NCI-H526 treated with DMSO at 0.1 percent for 48 hours (cell line): ENCODE measurements at places on chromosomes 4 and X.

GRCh38 chr4:114366368-114366767 lies 232.2 kb upstream of the UGT8 start:
- no peak for DNase-seq

DNA sequence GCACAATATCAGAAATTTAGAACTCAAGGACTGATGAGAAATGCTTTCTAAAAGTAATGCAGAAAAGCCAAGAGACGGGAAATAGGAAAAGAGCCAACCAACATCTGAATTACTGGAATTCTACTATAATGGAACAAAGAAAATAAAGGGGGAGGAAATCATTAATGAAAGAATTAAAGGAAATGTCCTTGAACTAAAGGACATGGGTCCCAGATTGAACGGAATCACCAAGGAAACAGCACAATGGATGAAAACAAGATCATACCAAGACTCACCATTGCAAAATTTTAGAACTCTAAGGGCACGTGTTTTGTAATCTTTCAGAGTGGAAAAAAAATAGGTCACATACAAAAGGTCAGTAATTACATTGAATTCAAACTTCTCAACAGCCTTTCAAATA lies 35.9 kb downstream of the HPGDS start:
- no peak for DNase-seq

DNA sequence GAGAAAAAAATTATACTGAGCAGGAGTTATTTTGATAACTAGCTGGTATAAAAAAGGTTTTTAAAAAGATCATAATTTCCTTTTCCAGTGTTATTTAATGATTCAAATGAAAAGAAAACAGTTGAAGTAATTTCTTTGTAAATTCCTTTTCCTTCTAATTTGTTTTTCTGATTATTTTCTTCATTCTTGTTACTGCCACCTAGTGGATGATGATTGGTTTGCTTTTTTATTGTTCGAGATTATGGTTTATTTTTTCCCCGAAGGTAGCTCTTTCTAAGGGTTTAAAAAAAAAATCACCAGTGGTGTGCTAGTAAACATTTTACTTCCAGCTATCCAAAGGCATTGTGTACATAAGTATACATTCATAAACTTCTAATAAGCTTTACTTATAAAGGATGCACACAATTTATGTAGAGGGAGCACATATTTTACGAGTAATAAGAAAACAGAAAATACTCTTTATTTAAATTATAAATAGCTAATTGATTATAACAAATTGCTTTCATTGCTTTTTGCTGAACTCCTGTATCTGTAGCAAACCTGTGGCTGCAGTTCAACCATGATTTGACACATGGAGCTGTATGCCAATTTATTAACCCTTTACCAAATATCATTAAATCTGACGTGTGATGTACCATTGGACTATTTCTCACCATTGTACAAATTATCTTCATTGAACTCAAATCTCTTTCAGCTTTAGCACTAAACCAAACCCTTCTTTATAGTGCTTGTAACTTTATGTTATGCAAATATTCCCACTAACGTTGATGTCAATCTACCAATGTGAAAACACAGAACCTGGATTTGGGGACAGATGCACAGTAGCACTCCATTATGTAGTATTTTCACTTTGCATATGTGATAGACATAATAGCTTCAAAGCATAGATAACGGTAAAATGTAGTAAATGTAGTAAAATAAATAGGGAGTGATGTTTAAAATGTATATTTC lies 97.8 kb upstream of the ANK2 start:
- DNase-seq = no peak

DNA sequence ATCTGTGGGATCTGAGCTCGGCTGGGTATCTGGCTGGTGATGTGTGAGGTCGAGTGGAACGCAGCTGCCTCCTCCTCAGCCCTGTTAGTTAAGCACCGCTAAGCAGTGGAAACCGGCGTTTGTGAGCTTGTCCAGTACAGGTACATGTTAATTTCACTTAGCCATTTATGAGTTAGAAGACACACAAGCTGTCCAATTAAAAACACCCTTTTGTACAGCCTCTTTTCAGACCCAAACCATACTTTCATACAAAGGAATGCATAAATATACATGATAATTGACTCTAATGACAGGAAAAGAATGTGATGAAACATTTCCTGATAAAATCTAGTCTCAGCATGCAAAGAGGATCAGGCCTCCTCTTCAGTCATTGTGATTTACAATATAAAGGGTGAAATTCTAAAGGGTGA lies 163.6 kb upstream of the FAT1 start:
- no peak for DNase-seq

DNA sequence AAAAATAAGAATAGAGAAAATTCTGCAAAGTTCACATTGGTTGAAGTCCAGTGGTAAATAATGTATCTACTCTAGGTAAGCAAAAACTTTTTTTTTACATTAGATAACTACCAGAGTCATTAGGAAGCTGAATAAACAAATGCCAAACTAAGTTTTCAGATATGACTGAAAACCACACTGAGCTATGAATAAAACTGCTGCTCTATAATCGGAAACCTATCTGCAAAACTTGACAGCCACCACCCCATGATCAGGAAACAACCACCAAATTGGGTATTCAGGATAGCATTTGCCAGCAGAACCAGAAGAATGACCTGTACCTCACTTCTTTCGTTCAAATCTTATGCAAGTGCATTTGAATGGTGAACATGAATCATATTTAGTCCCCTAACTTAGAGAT lies 173.0 kb upstream of the TET2 start:
- DNase-seq = no peak

DNA sequence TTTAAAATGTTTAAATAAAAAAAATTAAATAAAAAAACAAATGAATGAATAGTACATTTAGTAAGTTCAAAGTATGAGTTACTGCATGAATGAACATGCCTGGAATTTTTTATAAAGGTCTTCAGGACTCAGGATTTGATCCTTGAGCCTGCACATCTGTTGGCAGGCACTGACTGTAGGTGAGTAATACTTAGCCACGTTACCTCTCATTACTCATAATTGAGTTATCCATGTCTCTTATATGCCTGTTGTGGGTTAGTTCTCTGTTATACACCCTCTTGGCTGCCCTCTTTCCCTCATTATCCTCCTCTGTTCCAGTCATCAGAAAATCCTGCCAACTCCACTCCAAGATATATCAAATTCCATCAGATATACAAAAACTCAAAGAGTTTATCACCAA lies 276.0 kb downstream of the FBXW7 start:
- no peak for DNase-seq

- no peak for DNase-seq
Measured at GRCh38 chrX:118464501-118464900, 31.1 kb upstream of the DOCK11 start.

- DNase-seq = no peak
Measured at GRCh38 chrX:133983974-133984845, 1.2 kb downstream of the GPC3 start.

DNA sequence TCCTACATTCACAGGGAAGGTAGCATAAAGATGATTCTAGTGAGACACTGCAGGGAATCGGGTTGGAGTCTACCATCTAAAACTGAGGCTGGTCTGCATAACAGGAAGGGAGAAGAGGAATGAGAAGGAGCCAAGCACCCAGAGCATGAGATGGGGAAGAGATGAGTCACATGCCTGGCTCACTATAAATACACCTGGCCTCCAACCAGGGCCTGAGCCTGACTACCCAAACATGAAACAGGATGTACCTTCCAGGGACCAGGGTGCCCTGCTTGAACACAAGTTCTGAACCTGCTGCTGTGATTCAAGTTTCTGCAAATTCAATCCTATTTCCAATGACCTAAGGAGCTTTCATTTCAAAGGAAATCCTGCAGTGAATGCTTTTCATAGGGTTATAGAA lies 24.9 kb downstream of the CD99L2 start:
- DNase-seq = no peak

GRCh38 chr4:152172146-152172545 lies 363.7 kb downstream of the FBXW7 start:
- peak; percentile 70 for DNase-seq

DNA sequence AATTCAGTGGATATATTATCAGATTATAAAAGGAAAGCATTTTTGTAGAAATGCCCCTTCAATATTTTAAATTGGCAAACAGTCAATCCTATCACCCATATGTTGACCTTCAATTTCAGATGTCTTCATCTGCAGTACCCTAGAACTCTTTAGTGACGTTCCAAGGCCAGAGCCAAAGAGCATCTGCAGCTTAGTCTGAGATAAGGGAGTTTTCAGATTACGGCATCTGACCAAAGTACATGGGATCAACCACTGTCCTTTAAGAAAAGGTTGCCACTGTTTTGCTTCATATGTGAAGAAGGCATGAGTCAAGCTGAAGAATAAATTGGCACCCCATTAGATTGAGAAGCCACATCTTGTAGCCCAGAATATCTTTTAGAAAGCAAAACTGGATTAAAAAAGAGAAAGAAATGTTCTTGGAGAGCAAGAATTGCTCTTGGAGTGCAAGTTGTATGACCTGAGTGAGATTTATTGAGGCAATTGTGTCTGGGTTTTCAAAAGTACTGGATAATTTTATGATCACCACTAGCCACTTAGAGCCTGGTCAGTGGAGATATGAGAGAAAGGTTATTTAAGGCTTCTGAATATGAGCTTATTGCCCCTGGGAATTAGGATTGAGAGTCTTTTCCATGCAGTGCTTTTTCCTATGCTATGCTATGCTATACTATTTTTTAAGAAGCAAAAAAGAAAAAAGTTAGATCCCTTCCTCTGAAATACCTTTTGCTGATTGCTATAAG lies 251.9 kb upstream of the NR3C2 start:
- no peak for DNase-seq

GRCh38 chr4:126630230-126630629 lies 1002.5 kb upstream of the INTU start:
- DNase-seq = no peak

DNA sequence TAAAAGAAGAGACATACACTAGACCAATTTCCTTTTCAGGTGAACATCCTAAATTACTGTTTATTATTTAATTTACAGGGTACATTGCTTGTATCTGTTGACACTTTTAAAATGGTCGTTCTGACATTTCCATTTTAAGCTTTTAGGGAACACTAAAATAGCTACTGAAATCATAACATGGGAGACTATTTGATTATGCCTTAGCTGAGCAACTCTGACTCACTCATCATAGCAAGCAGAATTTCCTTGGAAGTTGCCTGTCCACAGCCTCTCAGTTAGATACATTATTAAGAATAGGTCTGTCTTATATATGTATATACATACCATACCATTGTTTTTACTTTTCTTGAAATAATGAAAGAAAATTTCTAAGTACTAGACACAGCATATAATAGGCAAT lies 22.0 kb downstream of the GUCY1B1 start:
- DNase-seq = no peak

DNA sequence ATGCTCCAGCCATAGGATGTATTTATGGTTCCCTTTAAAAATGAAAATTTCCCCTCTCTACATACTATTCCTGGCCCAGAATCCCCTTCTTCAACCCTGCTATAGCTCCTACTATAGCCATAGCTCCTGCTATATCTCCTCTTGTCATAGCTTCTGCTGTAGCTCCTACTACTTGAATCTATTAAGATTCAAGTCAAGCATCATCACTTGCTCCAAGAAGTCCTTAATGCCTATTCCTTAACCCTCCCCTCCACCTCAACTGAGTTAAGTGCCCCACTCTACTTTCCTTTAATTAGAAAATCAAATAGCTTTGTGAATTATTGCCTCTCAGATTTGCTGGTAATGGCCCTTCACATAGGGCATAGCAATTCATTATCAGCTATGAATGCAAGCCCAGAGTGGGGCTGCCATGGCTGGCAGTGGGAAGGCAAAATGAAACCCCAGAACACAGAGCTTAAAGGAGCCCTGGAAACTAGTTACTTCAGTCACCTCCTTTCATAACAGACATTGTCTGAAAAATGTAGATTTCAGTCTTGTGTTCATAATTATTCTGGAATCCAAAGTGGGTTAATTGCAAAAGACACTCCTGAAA lies 15.4 kb downstream of the OCIAD2 start:
- no peak for DNase-seq

GRCh38 chrX:41445171-41445570 lies 2.0 kb upstream of the NYX start:
- no peak for DNase-seq

GRCh38 chr4:95129821-95130311 lies 372.1 kb downstream of the BMPR1B start:
- DNase-seq = no peak

DNA sequence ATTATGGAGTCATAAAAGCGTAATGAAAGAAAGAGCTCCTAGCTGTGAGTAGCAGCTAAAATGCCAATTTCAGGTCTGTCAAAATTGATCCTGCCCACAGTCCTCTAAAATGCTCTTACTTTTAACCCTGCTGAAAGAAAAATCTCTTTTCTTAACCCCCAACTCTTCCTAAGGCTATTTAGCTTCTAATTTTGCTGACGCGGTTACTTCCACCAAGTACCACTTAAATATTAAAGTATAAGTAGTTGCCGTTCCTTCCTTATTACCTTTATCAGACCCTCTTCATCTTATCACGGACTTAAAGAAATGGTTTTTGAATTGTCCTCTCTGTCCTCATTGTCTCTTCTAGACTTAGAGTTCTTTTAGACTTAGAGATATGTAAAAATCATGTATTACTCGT lies 272.2 kb downstream of the FRMPD4 start:
- DNase-seq = no peak

DNA sequence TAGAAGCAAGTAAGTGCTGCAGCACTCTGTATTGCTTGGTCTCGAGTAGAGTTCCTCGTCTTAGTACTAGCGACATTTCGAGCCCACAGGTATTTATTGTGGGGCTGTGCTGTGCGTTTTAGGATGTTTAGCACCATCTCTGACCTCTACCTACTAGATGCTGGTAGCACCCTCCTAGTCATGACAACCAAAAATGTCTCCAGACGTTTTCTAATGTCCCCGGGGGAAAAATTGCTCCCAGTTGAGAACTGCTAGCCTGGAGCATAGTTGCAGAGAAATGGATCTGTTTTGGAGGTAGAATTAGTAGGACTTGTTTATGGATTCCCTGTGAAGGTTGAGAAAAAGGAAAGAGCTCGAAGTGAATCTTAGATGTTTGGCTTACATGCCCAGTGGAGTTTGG lies 287.2 kb downstream of the TENM3 start:
- DNase-seq = no peak

DNA sequence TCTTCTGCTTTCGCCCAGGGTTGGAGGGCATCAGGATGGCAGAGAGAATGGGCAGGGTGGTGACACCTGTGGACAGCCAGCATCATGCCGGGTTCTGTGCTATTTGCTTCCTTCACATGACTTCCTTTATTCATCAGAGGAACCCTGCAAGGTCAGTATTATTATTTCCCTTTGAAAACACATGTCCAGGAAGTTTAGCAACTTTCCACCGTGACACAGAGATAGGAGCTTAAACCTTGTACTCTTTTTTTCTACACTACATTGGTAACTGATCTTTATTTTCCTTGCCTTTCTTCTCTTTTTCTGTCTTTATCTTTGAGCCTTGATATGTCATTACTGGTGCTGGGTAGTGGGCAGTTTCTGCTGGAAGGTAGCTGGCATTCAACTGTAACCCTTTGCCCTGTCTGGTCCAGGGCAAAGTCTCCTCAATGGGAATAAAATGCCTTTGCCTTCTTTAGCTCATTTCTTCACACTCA lies 5.0 kb upstream of the MGST2 start:
- no peak for DNase-seq

DNA sequence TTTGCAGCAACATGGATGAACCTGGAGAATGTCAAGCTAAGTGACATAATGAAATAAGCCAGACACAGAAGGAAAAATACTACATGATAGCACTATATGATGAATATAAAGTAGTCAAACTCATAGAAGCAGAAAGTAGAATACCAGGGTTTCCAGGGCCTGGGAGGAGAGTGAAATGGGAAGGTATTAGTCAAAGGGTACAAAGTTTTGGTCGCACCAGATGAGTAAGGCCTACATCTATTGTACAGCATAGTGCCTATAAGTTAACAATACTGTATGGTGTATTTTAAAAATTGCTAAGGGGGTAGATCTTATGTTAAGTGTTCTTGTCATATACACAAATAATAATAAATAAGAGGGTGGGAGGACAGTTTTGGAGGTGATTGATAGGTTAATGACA lies 41.5 kb downstream of the ENOX2 start:
- DNase-seq = no peak
